ENCODE measurements at places on chromosomes 2 and 18.

DNA sequence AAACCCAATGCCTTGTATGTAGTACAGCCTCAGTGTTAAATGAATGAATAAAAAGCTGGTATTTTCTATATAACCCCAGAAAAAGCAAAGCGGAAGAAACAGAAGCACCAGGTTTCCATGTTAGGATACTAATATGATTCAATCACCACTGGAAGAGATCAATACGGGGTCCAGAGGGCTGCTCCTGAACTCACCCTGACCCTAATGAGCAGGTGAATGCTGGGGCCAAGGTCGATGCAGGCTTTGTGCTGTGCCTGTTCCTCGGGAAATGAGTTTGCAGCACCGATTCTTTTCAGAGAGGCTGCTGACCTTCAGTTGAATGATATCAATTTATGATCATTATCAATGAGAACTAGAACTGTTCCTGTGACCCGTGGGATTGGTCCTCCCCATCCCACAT lies 228.5 kb downstream of the CDCA7 start:
- no peak for DNase-seq

- peak; percentile 53 for DNase-seq
Measured at GRCh38 chr18:13369756-13370510, 151.4 kb downstream of the LDLRAD4 start.

DNA sequence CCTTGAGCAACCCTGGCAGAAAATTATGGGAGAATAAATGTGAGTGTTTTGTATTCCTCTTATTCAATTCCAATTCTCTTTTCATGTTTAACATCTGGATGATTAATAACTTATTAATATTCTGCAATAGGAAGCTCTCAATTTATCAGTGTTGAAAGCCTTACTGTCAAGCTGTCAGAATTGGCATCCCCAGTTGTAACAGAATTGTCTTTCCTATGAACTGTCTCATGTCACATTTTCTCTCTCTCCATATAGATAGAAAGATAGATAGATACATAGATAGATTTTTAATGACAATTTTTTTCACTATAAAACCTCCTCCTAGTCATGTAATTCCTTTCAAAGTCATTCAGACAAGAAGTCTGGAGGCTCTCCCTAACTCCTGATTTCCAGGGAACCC lies 331.5 kb downstream of the GALNT13 start:
- no peak for DNase-seq

- DNase-seq = no peak
Measured at GRCh38 chr2:232457121-232458011, 1.4 kb downstream of the ALPI start.

DNA sequence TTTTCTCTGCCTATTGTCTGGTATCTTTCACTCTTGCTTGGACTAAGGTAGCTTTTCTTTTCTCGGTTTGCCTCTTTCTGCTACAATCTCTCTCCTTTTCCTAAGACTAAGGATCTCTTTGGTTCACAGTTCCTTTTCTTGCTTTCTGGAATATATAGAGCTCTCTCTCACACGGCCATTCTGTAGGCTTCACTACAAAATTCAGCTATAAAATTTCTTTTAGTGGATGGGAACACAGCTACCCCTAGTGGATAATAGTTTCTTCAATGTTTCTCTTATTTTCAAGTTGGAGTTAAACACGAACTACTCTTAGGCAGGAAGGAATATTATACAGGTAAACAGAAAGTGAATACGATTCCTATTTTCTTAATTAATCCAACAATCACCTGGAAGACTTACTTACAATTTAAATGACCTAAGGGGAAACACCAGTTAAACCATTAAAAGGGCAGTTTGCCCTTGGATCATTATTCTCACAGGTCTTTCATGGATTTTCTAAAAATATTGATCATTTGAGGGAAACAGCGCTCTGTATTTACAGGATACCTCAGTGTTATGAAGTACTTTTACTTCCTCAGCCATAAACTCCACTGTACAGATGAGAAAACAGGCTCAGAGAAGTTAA lies 140.5 kb downstream of the LRP2 start:
- DNase-seq = peak; percentile 21

GRCh38 chr2:221570321-221570935 lies 1.7 kb downstream of the EPHA4 start:
- DNase-seq = no peak

GRCh38 chr2:160207271-160207670 lies 7.2 kb upstream of the ITGB6 start:
- no peak for DNase-seq

- no peak for DNase-seq
Measured at GRCh38 chr18:76656925-76657827, 162.1 kb upstream of the ZNF516 start.

Measured in A549 (cell line).